ENCODE measurements at places on chromosomes 6 and 20.

DNA sequence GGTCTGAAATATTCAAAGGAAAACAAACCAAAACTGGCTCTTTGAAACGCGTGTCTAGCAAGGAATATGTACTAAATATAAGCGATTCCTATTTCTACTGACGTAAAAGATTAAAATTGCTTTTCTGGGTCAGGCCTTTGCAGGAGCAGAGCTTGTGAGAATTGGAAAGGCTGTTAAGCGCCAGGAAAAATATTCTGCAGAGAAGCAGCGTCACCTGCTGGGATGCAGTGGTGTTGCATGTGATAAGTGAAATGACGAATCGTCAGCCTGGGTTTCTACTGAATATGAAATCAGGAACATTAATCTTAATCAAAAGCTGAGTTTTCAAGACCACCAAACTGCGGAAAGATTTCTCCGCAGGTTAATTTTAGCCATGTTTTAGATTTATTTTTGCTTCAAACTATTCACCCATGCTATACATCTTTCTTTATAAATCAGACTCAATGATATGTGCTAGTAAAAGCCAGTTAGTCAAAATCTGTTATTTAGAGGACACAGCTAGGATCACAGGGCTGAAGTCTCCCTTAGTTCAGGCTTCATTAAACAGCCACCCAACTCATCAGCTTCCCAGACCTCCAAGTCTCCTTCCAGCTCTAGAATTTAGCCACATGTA is 67.4 kb downstream of the ALDH8A1 start:
- DNase-seq, result peak; percentile 37

DNA sequence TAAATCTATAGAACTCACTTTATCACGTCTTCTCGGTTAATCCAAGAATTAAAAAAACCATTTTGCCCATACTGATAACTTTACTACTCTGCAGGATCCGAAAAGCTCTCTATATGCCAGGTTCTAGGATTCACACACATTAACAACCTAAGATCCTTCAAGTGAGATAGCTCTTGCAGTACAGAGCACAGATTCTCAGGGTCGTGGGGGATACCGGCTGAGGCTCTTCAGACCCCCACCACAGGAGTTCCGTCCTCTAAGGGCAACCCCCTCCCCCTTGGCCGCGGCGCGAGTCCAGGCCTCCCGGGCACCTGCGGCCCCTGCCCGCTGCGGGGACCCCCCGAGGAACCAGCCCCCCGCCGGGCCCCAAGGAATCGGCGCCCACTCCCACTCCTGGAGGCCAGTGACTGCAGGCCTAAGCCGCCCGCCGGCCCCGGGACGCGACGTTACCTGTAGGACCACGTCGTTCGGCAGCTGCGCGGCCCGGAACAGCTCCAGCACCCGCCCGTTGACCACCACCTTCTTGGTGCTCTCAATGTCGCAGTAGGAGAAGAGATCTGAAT is 892 bp downstream of the REPS1 start:
- DNase-seq, result no peak

GRCh38 chr6:95973976-95974375 is 41.8 kb upstream of the FUT9 start:
- no peak for DNase-seq

GRCh38 chr6:88730611-88731011 is 232.8 kb downstream of the RNGTT start:
- DNase-seq, result no peak

DNA sequence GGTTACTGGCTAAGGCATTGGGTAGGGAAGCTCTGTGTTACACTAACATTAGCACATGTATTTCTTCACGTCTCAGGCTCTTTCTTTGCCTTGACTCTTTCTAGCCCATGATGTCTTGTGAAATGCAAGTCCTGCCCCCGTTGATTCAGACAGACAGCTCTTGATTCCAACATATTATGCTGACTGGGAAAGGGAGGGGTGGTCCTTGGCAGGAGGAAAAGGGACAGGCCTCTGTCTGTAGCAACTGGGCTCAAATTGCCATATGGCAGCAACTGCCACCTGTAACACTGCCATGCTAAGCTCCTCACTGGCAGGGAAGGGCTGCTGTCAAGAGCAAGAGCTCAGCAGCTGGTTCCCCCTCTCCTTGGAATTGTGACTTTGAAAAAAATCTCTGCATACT is 5.7 kb upstream of the KCNK15 start:
- no peak for DNase-seq

DNA sequence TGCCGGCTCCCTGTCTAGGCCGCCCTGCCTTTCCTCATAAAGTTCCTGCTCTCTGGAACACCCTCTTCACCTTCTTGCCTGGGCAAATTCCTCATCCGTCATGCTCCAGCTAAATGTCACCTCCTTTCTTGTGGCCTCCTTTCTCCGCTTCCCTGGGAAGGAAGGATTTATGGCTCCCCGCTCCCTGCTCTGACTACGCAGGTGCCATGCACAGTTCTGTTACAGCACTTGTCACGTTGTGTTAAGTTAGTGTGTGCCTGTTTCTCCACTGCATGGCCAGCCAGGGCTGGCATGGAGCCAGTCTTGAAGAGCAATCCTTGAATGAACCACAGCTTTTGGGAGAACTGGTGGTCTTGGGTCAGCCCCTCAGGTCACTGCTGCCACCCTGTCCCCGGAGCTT is 61.7 kb downstream of the CD40 start:
- DNase-seq, result no peak

GRCh38 chr6:15073344-15073789 is 172.5 kb upstream of the JARID2 start:
- no peak for DNase-seq

GRCh38 chr20:23244156-23244915 is 106.3 kb upstream of the NXT1 start:
- no peak for DNase-seq

- no peak for DNase-seq
These were observed 21.1 kb upstream of the FBXO9 start for GRCh38 chr6:53044071-53044470.

GRCh38 chr6:71258078-71258866 is 30.3 kb upstream of the OGFRL1 start:
- no peak for DNase-seq

GRCh38 chr20:13111249-13111911 is 102.6 kb downstream of the SPTLC3 start:
- no peak for DNase-seq

DNA sequence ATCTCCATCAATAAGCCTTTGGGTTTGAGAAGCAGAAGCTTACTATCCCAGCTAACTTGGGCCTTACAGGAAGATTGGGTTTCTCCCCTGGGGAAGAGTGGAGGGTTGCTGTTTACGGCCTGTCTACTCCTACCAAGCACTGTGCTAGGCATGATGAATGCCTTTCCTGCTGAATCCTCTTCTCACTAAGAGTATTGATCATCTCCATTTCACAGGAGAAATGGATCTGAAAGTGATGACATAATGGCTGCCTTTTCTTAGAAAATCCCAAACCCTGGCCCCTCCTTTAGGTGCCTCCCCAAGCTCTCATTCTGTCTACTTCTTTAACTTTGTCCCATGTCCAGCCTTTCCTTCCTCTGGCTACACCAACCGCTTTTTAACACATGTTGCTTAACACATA is 66.1 kb downstream of the TSHZ2 start:
- DNase-seq, result no peak

DNA sequence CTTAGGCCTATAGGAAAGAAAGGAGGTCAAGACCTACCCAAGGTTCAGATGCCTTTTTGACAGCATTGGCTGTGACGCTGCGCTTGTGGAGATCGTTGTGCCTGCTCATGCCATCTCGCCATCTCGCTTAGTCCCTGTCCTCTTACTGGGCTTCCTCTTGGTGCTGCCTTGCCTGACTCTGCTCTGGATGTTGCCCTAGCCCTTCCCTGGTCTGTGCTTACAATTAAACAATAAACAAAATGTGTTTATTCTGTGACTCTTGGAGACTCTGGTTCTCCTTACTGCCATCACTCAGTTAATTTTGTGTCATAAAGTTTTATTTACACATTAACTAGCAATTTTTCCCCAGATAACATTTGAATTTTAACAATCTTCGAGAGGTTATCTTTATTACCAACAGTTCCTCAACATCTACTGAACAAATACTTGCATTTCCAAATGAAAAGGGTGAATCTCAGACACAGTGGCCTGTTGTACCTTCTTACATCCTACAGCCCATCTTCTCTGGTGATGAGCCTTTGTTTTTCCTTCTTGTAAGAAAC is 11.6 kb downstream of the AFDN start:
- DNase-seq, result no peak

GRCh38 chr20:4840801-4841200 is 119.1 kb downstream of the PRND start:
- DNase-seq, result no peak

DNA sequence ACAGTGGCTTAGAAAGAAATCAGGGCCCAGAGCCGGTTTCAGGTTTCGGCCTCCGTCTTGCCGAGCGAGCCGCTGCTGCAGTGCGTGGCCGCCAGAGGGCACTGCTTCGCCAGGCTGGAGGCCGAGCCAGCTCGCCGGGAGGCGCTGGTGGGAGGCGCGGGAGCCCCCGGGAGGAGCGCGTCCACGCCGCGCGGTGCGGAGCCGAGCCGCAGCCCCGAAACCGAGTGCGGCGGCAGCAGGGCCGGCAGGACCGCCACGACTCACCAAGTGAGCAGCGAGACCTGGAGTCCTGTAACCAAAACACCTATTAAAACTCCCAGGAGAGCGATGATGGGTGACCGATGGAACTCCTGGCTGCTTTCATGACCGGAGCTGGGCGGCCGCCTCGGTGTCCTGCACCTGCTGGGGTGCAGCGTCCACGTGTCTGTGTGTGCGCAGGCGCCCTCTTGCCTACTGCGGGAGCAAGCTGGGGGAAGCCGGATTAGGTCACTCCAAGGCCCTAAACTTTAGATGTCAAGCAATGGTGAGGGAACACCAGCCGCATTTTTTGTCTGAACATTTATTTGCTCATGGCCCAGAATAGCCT is 186.9 kb upstream of the UST start:
- DNase-seq, result peak; percentile 52

- no peak for DNase-seq
These were observed 100.5 kb upstream of the SASH1 start for GRCh38 chr6:148242180-148242579.

DNA sequence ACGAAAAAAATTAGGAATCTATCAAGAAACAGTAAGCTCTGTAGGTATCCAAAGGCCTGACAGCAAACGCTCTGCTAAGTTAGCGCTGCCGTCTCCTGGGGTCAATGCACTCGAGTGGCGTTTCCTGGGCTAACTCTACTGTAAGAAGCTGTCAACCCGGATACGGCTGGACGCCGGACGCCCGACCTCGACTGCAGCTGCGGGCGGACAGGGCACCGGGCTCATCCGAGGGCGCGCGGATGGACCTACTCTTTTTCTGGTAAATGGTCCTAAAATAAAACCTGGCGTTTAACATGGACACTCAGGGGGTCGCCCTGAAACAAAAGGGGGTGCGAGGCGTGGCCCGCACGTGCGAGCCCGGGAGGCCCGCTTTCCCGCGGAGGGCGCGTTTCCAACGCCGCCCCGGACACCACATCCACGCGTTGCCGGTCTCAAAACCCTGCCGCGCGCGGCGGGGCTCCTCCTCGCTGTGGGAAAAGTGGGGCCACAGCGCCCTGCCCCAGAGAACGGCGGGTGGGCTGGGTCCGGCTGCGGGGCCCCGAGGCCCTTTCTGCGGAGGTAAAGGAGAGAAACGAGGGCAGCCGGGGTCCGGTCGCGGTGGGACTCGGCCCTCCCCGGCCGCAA is 537 bp downstream of the TCP1 start:
- DNase-seq, result peak; percentile 4

All from activated CD4-positive, alpha-beta T cell treated with anti-CD3 and anti-CD28 coated beads, Interleukin-2, amount 50 U/mL, for 4 hours (primary cell).